GM13976 (cell line): ENCODE measurements at places on chromosomes 2 and 18.
A peak's percentile ranks its signal among the peaks of the same experiment; 100 is the strongest.

GRCh38 chr2:178075006-178075326 lies 2.4 kb upstream of the PDE11A start:
- DNase-seq, result no peak

- DNase-seq, result no peak
Observed at GRCh38 chr2:2662037-2662846, 331.2 kb upstream of the MYT1L start.

DNA sequence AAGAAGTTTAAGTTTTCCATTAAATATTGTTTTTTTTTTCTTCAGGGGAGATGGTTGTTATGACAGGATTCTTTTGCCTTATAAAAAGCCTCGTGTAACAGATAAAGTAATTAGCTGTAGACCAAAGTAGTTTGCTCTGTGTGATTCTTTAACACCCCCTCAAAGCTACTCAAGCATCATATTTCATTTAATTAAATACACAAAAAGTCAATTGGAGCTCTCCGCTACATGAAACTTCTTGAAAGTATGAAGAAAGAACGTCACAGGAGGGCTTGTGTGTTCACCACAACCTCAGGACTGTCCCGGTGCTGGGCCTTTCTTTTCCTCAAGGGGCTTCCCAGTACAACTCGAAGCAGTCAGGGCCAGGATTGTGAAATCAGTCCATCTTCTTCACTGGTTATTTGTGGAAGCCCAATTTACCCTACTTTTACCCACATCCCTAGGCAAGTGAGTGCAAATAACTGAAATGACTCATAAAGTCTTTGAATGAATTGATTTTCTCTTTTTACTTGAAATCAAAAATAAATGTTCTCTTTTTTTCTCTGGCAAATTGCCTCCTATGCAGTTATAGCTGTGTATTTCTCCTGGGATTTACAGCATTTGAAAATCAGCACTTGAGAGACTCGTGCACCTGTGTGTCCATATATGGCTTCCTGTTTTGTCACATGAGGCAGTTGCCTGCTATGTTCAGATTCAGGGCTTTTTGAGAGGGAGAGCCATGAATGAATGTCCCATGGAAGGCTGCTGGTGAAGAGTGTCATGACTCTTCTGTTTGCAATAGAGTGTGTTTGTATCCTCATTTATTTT lies 48.6 kb downstream of the LINC00305 start:
- DNase-seq, result no peak

GRCh38 chr2:121993682-121994081 lies 238.2 kb downstream of the TSN start:
- no peak for DNase-seq

- DNase-seq, result no peak
Observed at GRCh38 chr2:217270485-217271121, 410.7 kb upstream of the TNP1 start.

- DNase-seq, result peak; percentile 29
Observed at GRCh38 chr2:175690113-175690837, 311.8 kb downstream of the LNPK start.

DNA sequence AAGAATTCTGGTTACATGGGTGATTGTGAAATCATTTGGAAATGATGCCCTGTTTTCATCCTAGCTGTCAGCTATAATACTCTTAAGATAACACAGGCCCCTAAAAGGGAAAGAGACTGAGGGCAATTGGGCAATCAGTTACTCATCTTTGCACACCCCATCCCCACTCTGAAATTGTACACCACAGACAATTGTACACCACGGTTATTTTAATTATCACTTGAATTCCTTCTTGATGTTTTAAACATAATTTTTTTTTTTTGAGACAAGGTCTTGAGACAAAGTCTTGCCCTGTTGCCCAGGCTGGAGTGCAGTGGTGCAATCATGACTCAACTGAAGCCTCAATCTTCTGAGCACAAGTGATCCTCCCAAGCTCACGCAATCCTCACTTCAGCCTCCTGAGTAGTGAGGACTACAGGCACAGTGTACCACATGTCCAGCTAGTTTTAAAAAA lies 862.4 kb upstream of the ACVR2A start:
- DNase-seq, result no peak

DNA sequence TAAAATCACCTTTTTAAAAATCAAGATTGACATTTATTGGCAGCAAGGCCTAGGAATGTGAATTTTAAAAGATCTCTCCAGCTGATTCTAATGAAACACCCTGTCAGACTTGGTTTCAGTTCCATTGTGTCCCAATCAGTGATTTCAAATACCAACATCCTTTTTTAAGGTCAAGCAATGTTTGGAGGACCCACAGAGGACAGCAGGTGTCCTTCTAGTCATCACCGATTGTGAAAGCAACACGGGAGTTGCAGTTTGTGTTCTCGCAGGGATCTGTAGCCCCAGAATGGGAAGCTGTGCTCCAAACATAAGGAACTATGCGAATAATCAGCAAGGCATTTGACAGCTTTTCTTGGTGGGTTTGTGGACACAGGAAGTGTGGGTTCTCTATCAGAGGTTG lies 4.5 kb upstream of the KIDINS220 start:
- no peak for DNase-seq

DNA sequence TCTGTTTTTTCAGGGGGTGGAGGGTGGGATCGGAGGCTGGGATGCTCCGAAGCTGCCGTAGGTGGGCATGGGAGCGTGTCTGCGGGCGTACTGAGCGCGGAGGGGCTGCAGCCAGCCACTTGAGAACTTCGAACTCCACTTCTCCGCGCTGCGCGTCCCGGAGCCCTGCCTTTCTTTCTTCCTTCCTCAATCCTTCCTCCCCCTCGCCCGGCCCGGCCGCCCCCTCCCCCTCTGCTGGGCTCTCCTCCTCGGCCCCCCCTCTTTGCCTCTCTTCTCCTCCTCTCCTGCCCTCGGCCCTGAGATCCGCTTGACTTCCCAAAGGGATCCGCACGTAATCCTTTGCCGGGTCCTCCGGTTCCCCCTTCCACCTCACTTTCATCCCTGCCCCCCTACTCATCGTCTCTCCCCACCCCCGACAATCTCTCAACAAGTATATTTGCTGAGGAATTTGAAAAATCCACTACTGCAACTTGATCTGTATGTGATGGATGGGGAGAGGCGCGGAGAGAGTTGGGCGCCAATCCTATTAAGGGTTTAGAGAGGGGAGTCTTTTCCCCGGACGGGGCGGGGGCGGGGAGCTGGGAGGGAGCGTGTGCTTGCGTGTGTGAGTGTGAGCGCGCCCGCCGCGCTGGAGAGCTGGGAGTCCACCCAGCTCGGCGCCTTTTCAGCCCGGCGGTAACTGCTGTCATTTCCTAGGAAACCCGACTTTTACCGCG lies 1.1 kb downstream of the GLI2 start:
- DNase-seq, result no peak

- DNase-seq, result peak; percentile 45
Observed at GRCh38 chr2:131588152-131588873, 60.6 kb downstream of the CCDC74A start.

DNA sequence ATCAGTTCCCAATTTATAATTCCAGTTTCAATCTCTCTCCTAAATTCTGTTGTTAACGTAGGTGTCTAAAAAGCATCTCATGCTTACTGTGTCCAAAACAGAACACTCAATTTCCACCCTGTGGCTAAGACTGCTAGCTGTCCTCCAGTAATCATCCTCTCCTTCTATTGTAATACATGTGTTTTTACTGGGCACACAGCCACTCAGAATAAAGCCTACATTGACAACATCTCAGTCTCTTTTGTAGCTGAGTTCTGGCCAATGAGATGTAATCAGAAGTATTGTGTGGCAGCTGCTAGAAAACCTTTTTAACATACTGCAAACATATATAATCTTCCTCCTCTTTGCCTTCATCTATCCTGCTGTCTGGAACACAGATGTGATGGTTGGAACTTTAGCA lies 29.4 kb upstream of the TSPYL6 start:
- DNase-seq, result no peak

DNA sequence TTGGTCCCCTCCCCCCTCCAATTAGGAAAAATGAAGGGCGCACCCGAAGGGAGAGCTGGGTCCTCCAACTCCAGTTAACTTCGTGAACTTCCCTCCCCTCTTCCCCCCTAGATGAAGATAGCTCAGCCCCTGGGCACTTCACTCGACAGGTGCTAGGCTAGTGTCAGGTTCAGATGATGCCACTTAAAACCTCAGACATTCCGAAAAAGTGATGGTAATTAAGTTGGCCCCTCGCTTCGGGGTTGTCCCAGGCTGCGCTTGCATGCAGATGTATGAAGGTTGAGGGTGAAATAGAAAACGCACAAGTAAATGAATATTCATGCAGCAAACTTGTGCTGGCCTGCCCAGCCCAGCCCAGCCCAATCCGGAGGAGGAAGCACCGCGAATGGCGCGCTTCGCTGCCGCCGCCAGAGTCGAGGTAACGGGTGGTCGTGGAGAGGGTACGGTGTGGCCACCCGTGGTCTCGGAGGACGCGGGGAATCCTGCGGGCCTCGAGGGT lies 3.0 kb upstream of the GBX2 start:
- DNase-seq, result no peak

- DNase-seq, result no peak
Observed at GRCh38 chr18:22691946-22692710, 241.0 kb upstream of the RBBP8 start.

- no peak for DNase-seq
Observed at GRCh38 chr2:104857262-104858005, 3.5 kb downstream of the POU3F3 start.

- no peak for DNase-seq
Observed at GRCh38 chr2:112893752-112894151, 17.2 kb upstream of the IL37 start.

DNA sequence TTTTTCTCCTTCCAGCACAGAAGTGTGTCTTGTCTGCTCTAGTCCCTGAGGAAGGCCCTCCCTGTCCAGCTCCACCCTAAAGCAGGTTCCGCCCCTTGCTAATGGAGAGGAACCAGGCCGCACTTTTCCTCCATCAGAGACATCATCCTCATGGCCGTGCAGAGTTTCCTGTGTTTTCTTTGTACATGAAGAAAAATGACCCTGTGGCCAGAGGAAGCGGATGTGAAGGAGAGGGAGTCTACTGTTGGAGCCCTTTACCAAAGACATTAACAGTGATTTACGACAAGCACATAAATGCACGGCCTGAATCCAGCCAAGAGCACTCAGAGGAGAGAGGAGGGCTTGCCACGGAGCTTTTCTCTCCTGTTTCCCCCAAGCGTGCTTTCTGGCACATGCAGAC lies 109.5 kb downstream of the RNF144A start:
- no peak for DNase-seq

DNA sequence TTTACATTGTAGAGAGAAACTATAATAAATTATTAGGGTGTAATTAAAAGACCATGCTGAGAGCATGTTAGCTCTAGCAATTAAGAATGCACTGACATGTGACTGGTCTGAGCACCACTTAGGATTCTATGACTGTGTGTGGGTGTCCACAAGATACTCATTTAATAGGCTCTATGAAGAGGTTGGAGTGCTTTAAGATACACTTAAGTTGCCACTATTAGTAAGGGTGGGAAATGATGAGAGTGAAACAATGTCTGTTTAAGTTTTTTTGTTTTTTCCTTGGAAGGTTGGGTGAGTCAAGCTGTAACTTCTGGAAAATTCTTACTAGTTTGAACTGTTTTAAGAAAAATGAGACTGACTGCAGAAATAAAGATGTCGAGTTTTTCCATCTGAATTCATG lies 1.8 kb upstream of the FAP start:
- DNase-seq, result no peak

DNA sequence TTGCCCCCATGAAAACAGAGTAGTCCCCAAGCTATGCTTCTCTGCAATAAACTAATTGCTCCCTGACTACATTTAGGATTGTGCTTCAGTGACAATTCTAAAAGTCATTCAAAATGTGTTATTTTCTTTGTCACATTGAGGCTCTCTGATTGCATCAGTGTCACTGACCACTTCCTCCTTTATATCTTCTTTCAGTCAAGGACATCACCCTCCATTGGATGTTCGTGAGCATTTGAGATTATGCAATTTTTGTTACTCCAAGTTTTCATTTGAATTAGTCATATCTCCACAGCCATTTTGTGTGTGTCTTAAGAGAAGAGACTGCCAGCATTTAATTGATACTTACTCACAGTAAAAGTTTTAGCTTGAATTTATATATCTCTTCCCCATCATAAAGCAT lies 780.8 kb upstream of the GCFC2 start:
- no peak for DNase-seq

- no peak for DNase-seq
Observed at GRCh38 chr2:183542606-183543005, 418.4 kb downstream of the NUP35 start.

DNA sequence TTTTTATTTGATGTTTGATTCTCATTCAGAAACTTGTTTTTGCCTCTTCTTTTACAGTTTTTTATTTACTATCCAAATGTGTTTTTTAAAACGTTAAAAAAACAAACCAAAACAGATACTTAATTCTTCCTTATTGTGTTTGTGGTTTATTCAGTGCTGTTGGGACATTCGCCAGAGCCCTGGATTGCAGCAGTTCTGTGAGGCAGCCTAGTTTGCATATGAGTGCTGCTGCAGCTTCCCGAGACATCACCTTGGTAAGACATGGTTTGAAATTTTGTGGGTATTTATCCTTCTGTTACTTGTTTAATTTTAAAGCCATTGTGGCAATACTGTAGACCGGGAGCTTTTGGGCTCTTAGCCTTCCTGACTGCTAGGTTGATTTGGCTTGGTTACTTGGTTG lies 91.2 kb downstream of the MTA3 start:
- DNase-seq, result no peak

DNA sequence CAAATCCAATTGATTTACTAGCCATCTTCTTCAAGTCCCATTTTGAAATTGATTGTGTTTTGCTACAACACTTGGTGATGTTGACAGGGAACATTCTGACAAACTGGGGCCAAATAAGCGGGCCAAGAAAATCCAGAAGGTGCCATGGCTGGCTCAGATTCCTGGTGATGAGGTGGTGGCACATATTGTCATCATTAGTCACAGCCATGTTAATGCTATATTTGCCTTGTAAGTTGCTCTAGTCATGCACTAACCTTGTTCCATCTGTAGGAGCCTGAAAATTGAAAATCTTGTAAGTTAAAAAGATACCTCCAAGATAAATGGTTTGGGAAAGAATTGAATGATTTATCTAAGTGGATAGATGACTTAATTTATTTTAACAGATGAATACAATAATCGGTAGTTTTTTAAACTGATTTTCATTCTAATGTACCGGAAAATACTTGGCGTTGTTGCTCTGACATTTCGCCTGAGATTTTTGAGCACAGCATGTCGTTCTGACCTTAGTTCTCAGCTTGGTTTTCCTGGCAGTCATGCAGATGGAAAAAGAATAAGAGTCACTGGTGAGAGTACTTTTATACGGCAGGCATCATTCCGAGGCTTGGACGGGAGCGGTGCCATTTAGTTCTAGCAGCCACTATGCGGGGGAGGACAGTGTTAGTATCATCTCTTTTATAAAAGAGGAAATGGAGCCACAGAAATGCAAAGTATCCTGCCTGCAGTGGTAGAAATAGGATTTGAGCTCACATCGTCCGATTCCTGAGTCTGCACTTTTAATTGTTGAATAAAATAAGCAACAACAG lies 133.9 kb downstream of the ZNF532 start:
- DNase-seq, result peak; percentile 32

- no peak for DNase-seq
Observed at GRCh38 chr18:44424645-44425035, 256.0 kb upstream of the SETBP1 start.

GRCh38 chr2:162994718-162995117 lies 156.2 kb upstream of the KCNH7 start:
- DNase-seq, result no peak
